ENCODE measurements at places on chromosomes 12 and 14.
A peak's percentile ranks its signal among the peaks of the same experiment; 100 is the strongest.

GRCh38 chr12:52877242-52877641, 27.6 kb downstream of the KRT8 start:
- DNase-seq = no peak

DNA sequence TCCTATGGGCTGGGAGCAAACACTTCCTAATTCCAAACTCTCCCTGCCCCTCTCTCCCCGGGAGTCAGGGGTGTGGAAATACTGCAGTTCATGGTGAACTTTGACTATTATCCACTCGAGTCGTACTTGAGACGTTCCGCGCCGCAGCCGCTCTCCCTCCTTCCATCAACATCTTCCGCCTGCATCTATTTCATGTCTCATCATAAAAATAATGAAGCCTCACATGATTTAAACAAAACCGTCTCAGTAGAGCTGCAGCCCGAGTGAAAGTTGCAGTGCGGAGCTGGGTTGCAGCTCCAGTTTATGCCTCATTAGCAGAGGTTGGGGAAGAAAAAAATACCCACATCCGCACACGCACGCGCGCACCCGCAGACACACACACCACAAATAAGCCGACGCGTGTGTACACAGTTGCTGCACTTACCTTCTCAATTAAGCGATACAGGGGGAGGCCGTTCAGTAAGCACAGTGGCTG, 283 bp downstream of the LMO3 start:
- no peak for DNase-seq

- DNase-seq = no peak
These were observed 11.3 kb downstream of the KMT5A start for GRCh38 chr12:123395236-123395635.

DNA sequence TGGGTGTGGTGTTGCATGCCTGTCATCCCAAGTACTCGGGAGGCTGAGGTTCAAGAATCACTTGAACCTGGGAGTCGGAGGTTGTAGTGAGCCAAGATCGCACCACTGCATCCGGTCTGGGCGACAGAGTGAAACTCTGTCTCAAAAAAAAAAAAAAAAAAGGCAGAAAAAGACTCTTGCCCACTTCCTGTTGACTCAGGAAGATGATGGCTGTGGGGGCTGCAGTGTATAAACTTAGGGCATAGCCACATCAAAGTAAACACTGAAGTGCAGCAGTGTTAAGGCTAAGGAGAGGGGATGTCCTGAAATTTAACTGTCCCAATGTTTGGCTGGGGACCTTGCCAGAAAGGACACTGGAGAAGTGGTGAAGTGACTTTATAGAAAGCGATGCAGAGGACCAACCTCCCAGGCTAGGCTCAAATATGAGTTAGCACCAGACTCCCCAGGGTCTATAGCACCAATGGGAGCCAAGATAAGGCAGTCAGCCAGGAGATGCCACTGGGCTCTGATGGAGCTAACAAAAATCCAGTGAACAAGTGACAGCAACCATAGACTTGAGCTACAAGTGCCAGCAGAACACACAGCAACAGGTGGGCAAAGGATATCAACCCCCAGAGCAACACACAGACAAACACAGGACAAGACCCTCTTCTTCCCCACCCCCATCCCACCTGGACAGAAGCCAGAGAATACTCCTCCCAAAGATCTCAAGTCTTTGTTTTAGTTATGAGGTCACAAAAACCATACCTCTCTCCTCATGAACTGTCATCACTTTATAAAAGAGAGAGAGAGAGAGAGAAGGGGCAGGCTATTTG, 28.0 kb downstream of the NELL2 start:
- no peak for DNase-seq

DNA sequence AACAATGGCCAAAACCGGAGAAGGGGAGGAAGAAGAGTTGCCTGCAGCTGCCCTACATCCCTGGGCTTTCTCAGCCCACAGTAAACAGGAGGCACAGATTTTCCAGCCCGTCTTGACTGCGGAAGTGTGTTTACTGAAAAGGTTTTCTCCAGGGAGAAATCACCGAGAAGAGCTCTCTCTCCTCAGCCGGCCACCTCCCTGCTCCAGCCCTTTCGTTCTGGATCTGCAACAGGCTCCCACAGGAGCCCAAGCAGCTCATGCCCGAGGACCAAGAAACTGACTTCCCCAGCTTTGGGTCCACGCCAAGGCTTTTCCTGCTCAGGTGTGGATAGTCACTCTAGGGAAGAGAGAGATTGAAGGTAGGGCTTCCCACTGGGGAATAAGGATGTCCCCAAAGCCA, 61.7 kb downstream of the BCL11B start:
- DNase-seq = no peak

GRCh38 chr12:71439362-71439612, 311 bp upstream of the LGR5 start:
- no peak for DNase-seq

DNA sequence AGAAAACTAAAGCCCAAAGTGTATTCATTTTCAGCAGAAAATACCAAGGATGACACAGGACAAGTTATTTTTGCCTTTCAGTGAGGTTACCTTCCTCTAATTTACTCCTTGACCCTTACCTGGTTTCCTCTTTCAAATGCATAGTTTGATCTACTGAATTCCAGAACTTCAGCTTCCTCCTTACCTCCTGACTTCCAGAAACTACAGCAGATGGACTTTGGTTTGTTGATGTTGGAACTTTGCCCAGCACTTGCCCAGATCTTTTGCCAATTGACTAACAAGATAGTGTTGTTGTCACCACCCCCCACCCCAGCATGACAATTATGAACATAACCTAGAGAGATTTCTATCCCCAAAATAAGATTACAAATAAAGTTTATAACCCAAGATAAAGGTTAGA, 63.2 kb downstream of the NAV3 start:
- no peak for DNase-seq

GRCh38 chr14:103552011-103552845, 10.2 kb downstream of the BAG5 start:
- DNase-seq = no peak

DNA sequence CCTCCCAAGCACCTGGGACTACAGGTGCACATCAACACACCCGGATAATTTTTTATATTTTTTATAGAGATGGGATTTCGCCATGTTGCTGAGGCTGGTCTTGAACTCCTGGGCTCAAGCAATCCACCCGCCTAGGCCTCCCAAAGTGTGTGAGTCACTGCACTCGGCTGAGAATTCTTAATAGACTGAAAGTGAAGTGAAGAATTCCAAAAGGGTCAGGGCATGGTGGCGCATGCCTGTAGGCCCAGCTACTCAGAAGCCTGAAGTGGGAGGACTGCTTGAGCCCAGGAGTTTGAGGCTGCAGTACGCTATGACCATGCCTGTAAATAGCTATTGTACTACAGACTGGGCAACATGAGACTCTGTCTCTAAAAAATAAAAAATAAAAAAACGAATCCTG, 43.7 kb downstream of the TCHP start:
- DNase-seq = no peak

DNA sequence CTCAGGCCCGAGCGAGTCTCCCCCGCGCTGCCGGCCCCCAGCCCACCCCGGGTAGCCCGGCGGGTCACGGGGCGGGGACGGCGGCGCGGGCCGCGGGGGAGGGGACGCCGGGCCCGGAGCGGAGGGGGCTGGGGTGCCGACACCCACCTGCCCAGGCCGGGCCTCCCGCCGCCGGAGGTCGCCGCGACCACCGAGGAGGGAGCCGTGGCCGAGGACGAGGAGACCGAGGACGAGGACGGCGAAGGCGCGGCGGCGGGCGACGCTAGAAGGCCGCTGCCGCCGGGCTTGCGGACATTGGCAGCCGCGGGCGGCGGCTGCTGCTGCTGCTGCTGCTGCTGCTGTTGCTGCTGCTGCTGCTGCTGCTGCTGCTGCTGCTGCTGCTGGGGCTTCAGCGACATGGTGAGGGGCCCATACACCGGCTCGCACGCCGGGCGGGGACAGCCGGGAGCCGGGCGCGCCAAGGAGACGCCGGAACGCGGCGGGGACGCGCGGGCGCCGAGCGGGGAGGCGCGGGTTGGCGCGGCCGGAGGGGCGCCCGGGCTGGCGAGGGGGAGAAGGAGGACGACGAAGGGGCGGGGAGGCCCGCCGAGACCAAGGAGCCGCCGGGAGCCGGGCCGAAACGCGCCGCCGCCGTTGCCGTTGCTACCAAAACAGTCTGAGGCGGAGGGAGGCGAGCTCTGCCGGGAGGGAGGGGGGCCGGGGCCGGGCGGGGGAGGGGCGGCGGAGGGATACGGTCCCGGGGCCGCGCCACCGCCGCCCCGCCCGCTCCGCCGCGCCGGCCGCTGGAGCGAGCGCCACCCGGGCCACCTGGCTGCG, at the start of gene ATXN2:
Gene ATXN2, minus strand, starts transcription at position 679 of the 816 bp plus-strand sequence. Its CDS starts 281 bp downstream, at position 398.
- peak; percentile 89 for DNase-seq

DNA sequence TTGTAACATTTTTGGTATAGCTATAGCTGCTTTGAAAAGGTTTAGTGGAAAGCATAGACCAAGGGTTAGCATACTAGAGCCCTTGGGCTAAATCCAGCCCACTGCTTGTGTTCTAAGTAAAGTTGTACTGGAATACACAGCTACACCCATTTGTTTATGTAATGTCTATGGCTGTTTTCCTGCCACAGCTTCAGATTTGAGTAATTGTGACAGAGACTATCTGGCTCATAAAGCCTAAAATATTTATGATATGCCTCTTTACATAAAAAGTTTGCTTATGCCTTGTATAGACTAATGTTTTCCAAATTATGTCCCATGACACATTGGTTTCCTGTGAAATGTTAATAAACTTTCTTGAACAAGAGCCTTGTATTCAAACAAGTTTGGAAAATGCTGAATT, 234.8 kb upstream of the ATP2B1 start:
- DNase-seq = no peak

GRCh38 chr14:103627073-103628025, 1.7 kb upstream of the KLC1 start:
- no peak for DNase-seq

GRCh38 chr14:53714495-53715192, 242.0 kb downstream of the BMP4 start:
- DNase-seq = no peak

DNA sequence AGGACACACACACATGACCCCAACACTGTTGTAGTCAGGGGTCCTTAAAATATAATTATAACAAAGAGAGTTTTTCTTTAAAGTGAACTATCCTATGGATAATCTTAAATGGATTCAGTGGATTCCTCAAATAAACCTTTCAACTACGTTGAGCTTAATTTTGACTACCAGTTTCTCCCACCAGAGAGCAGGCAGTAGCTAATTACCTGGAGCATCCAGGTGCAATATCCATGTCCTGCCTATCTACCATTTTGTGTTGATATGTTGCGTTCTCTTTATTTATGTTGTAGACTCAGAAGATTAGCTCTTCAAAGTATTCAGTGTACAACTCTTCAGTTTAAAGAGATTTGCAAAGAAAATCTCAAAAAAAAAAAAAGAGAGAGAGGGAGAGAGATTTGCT, 127.2 kb upstream of the GZMB start:
- no peak for DNase-seq

DNA sequence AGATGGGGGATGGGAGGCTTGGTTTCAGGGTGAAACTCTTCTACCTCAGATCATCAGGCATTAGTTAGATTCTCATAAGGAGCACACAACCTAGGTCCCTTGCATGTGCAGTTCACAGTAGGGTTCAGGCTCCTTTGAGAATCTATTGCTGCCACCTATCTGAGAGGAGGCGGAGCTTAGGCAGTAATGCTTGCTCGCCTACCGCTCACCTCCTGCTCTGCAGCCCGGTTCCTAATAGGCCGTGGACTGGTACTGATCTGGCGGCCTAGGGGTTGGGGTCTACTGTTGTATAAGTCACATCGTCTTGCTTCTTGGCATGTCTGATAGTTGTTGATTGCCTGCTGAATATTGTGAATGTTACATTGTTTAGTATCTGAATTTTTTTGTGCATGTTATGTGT, 12.2 kb downstream of the SCYL2 start:
- DNase-seq = no peak

- no peak for DNase-seq
These were observed 189.5 kb upstream of the NTF3 start for GRCh38 chr12:5242440-5242839.

- DNase-seq = no peak
These were observed 807.8 kb upstream of the FOXG1 start for GRCh38 chr14:27958757-27959156.

DNA sequence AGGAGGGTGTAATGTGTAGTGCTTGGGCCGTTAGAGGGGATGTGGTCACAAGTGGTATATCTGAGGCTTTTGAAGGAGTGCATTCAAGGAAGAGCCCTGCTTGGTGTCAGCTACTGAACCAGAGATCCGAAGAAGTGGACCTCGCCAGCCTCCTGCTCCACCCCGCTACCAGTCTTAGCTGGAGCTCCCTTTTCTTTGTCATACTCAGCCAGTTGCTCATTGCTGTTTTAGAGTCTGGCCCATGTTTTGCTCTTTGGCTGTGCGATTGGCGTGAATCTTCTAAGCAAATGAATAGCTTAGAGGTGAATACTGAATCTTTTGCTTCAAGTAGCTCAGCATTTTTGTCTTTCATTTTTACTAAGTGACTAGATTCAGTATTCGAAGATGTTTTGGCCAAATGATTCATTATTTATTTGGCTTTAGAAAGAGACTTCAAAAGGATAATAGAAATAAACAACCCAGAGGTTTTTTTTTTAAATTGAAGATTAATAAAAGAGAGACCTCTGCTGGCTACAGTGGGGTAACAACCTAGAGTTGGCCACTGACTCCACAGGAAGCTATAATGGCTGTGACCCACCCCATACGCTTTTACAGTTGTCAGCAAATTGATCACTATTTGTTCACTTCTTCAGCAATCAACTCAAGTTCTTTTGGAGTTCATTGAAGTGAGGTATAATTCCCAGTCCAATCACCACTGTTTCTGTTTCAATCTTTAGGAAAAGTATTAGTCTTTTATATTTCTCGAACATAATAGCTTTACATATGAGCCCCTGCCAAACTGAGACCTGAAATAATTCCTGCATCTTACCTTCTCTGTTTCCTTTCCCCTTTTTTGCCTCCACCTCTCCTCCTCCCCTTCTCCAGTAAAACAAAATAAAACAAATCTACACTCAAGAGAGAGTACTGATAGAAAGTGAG, 19.9 kb downstream of the CDKN1B start:
- DNase-seq = peak; percentile 68

- no peak for DNase-seq
These were observed 91.9 kb downstream of the RAD52 start for GRCh38 chr12:857611-858010.

DNA sequence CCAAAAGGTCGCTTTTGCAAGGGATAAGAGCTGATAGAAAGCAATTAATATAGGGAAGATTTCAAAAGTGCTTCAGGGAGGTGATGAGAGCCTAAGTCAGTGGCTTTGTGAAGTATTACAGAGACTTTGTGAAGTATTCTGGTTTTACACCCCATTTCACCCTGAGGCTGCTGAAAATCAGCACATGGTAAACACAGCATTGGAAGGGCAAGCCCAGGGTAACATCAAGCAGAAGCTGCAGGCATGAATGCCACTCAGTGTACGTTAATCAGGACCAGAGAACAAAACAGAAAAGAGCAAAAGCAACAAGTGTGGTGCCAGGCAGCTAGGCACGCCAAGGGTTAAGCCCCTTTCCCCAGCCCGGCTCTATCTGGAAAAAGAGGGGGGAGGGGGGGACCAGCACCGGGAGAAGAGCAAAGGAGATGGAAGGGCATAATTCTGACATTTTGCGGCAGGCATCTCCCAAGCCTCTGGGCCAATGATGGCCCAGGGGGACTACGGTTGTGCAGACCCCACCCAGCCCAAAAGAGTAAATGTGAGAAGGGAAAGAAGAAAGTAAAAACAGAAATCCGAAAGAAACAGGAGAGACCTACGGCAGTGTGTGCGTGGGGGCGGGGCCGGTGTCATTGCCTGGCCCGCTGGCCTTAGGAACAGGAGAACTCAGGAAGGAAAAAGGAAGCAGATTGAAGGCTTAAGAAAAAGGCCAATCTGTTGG, 58.9 kb downstream of the DHRS2 start:
- DNase-seq = peak; percentile 36

All from iPS-NIHi11 (cell line).